ENCODE measurements at places on chromosomes 7 and 10.

GRCh38 chr10:24814568-24815313 is 91.1 kb upstream of the ARHGAP21 start:
- no peak for DNase-seq

DNA sequence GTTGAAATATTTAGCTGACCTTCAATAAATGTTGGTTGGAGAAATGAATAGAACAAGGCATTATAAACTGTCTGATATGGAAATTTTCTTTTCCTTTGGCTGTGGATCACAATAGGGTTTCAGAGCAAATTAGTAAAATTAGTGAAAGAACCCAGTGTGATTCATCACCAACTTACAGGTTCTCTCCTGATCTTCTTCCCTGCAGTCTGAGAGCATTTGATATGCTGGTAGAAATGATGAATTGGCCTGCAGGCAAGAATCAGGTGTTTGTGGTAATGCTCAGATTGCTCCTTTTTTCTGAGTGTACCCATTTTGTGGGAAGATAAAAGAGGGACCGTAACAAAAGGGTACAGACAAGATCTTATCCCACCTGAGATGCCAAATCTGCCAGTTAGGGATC is 51.9 kb downstream of the BTAF1 start:
- DNase-seq: no peak

GRCh38 chr10:67669978-67670377 is 26.0 kb downstream of the CTNNA3 start:
- DNase-seq: no peak

DNA sequence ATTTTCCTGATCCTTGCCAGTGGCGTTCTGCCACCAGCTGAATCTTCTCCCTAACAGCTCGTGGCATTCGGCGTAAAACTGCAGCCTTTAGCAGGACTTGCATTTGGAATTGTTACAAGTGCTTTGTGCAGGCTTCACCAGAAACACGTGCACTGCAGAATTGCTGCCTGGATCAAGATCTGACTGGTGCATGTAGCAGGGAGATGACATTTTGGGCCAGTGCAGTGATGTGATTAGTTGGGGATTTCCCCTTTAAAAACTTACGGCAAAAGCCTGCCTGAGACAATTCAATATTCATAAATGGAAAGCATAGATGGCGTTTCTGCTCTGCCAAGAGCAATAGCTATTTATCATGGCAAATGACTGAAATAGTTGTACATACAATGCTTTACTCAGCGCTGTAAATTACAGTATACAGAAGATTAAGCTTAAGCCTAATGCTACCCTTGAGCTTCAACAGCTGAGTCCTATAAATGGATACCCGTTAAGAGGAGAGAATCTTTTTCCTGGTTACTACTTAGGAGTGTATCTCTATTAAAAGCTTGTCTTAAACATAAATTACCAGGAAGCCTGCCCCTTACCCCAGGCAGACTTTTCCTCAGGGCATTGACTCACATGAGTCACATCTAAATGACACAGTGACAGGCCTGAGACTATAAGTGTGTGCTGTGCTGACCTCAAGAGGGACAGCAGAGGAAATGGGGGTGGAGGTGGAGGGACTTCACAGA is 106.3 kb downstream of the ATXN7L1 start:
- no peak for DNase-seq

DNA sequence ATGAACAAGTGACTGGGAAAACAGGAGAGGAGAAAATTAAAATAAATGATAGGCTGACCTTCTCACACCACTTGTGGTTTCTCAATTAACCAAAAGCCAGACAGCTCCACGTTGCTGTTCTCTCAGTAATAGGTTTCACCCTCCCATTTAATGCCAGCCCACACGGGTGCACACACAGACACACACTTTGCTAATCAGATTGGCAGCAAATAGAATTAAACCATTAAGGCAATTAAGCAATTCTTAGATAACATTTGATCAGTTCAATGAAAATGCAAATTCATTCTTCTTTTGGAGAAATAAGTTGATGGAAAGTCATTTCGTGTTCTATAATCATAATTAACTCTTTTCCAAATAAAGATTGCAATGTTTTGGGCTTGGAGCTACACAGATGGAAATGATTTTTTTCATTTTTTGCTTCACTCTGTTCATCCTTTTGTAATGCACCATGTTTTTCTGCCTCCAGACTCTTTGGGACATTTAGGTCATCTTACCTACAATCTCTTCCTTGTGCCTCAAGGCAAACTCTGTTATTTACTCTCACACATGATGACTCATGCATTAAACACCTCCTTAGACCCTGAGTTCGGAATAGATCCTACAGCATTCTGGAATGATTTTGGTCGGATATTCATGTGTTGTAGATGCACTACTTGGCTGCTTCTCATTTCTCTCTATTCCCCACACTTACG is 700.7 kb downstream of the AUTS2 start:
- DNase-seq: no peak

GRCh38 chr10:21753497-21754270 is 219.7 kb downstream of the MLLT10 start:
- DNase-seq: no peak

GRCh38 chr10:4278186-4278585 is 493.2 kb upstream of the KLF6 start:
- DNase-seq: no peak

DNA sequence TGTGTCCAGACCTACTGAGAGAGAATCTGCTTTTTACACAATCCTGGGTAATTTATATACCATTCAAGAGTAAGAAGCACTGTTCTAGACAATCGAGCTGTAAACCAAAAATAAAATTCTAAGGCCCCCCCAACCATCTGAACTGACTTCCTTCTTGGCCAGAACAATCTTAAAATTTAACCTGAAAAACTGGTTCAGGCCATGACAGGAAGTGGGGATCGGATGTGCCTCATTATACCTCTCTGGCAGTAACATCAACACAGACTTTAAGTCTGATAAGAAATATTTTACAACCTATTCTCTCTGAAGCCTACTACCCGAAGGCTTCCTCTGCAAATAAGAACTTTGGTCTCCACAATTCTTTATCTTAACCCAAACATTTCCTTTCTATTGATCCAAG is 75.2 kb upstream of the KIF5B start:
- DNase-seq: no peak

DNA sequence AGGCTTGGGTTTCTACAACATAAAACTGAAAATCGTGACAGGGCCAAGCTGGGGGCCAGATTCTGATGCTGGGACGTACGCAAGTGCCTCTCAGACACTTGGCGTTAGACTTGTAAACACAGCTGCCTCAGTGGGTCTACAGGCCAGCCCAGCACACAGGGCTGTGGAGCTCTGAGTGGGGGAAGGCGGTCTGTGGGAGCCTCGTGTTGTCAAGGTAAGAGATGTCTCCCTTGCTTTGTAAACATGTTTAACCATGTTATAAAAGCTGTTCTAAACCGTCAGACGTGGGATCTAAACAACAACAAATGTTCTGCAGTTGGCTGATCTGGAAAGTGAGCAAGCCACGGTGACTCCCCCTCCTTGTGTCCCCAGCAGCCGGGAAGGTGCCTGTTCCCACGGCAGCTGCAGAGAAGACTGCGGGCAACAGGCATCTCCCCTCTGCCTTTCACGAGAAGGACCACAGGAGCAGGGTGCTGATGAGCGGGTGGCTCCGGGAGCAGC is 67.8 kb downstream of the ZRANB1 start:
- no peak for DNase-seq

- DNase-seq: no peak
Measured at GRCh38 chr10:78919181-78919966, 149.4 kb upstream of the ZMIZ1 start.

DNA sequence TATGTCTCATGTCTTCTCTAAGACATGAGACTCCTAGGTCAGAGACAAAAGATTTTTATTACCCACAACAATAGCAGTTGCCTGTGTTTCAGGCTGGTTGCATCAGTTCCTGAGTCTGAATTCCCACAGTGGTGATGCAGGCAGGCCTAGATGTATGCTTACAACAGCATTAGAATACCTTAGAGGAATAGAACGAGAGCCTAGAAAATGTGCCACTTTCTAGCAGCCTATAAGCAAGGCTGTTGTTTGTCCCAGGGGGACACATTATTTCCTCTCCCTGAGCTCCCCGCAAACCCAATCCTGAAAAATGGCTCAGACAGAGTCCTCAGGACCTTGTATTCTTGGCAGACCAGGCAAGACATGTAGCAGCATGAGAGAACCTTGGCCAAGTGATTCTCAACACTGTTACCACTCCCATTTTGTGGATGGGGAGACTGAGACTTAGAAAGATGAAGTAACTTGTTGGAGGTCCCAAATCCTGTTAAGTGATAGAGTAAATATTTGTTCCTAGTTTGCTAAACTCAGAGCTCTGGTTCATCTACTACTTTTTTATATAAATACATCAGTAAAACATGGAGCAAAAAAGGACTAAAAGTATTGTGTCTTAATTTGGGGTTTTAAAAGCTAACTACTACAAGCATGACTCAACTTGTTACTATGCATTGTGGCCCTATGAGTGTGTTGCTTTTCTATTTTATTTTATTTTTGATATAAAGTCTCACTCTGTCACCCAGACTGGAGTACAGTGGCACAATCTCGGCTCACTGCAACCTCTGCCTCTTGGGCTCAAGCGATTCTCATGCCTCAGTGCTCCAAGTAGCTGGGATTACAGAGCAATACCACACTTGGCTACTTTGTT is 14.2 kb downstream of the VTI1A start:
- no peak for DNase-seq

- DNase-seq: no peak
Measured at GRCh38 chr10:58143944-58144343, 123.8 kb downstream of the IPMK start.

DNA sequence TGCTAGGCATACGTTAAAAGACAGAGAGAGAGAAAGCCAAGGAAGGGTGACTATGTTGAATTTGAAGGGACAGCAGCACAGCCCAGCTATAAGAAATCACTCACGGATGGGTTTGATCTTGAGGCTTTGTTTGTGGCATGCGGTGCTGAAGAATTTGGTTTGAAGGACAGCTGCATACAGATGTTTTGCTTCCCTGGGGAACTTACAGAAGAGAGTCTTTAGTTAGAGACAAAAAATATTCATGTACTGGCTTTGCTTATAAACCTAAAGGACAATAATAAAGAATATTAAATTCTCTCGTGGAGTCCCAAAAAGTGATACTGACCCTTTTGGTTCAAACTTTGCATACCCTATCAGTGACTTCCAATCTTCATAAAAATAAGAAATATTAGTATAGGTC is 491.4 kb downstream of the NEBL start:
- no peak for DNase-seq

GRCh38 chr7:16638282-16639280 is 7.0 kb downstream of the ANKMY2 start:
- DNase-seq: no peak

- DNase-seq: no peak
Measured at GRCh38 chr7:45564485-45564884, 9.7 kb upstream of the ADCY1 start.

DNA sequence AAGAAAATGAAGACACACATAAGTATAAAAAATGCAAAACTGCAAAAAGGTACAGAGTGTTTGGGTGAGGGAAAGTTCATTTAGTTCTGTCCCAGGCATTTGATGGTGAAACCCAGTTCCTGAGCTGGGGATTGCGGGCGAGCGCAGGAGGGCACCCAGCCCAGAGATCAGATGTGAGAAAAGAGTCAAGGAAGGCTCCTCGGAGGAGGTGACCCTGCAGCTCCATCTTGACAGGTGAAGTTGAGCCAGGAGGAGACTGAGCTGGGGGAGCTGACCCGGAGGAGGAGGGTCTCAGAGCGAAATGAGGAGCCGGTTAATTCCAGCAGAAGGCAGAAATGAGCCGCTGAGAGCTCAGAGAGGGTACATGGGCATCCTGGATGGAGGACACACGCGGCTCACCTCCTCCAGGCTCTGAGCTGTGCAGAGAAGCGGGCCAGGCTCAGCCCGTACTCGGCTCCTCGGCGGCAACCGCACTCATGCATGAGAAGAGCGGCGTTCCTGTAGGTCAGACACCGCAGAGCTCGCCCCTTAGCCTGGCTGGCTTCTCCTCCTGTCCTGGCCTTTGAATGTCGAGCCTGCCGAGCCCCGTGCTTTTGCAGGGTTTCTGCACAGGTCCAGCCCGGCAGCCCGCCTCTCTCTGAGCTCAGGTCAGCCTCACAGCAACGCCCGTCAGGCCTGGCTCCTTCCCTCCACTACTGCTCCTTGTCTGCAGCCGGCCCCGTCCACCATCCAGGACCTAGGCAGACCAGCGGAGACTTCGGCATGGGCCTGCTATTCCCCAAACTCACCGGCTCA is 9.5 kb upstream of the RAMP3 start:
- DNase-seq: no peak

- DNase-seq: no peak
Measured at GRCh38 chr7:45416846-45417245, 157.3 kb upstream of the ADCY1 start.

DNA sequence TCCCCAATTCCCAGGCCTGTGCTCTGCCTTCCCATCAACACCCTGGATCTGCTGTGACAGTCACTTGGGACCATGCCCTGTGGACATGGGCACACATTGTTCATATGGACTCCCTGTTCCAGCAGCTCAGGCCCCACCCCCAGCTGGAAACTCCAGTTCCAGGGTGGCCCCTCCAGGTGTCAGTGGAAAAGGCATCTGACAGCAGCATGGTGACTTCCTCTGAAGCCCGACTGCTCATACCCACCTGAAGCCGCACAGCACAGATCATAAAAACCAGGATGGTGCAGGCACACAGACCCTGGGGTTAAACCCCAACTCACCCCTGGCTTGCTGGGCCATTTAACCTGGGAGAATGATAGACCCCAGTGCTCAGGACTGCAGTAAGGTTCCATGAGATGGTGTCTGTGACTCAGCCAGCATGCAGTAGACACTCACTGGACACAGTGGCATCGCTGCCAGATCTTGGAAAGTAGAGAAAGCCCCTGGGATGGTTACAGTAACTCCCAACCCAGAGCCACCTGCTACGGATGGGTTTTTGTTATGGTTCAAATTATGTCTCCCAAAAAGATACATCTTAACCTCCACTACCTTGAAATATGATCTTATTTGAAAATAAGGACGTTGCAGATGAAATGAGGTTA is 72.6 kb upstream of the NANOS1 start:
- DNase-seq: no peak
